Lung (tissue), 17 donors: ENCODE measurements at places on chromosomes 2 and 18. TPM values are rescaled to one million over a fixed set of nuclear protein-coding genes. Genes with fewer than 3 reads are reported as not detected.

VAMP8 gene
- polyA plus RNA-seq = 626 TPM

C2orf78 gene
- polyA plus RNA-seq = not detected

XRCC5 gene
- polyA plus RNA-seq = 67.3 TPM

CD8B gene
- 1.5 TPM for polyA plus RNA-seq

DSG4 gene
- not detected for polyA plus RNA-seq

IL1F10 gene
- not detected for polyA plus RNA-seq

KANSL1L gene
- 6.1 TPM for polyA plus RNA-seq

COL6A3 gene
- 36.4 TPM for polyA plus RNA-seq

DAW1 gene
- polyA plus RNA-seq = 3.3 TPM

EMX1 gene
- polyA plus RNA-seq = not detected

ELOA2 gene
- not detected for polyA plus RNA-seq

ASAP2 gene
- 14.8 TPM for polyA plus RNA-seq

NEURL3 gene
- 0.24 TPM for polyA plus RNA-seq

ATP8B1 gene
- 9.9 TPM for polyA plus RNA-seq

SFT2D3 gene
- polyA plus RNA-seq = 9.9 TPM

DLGAP1 gene
- 0.98 TPM for polyA plus RNA-seq

HOXD9 gene
- polyA plus RNA-seq = 0.29 TPM

EHBP1 gene
- polyA plus RNA-seq = 11.7 TPM

CRYGB gene
- polyA plus RNA-seq = not detected

ANKRD29 gene
- polyA plus RNA-seq = 12.5 TPM

HOXD12 gene
- not detected for polyA plus RNA-seq

SERPINB13 gene
- polyA plus RNA-seq = 0.20 TPM

FBXO15 gene
- polyA plus RNA-seq = 2.6 TPM

UGT1A5 gene
- polyA plus RNA-seq = not detected

FMNL2 gene
- 18.8 TPM for polyA plus RNA-seq

IL1RL1 gene
- polyA plus RNA-seq = 62.4 TPM

TM4SF20 gene
- 0.09 TPM for polyA plus RNA-seq

STARD6 gene
- not detected for polyA plus RNA-seq

HS6ST1 gene
- 31.0 TPM for polyA plus RNA-seq

DNAH7 gene
- 1.9 TPM for polyA plus RNA-seq

NOSTRIN gene
- polyA plus RNA-seq = 15.5 TPM
